Astrocyte (in vitro differentiated cells and primary cell): ENCODE measurements at places on chromosomes 11 and 22. TPM values are rescaled to one million over a fixed set of nuclear protein-coding genes. Genes with fewer than 3 reads are reported as not detected.

NRIP3 gene
- 9.8 and 11.6 TPM in 2 replicates for total RNA-seq

DNA sequence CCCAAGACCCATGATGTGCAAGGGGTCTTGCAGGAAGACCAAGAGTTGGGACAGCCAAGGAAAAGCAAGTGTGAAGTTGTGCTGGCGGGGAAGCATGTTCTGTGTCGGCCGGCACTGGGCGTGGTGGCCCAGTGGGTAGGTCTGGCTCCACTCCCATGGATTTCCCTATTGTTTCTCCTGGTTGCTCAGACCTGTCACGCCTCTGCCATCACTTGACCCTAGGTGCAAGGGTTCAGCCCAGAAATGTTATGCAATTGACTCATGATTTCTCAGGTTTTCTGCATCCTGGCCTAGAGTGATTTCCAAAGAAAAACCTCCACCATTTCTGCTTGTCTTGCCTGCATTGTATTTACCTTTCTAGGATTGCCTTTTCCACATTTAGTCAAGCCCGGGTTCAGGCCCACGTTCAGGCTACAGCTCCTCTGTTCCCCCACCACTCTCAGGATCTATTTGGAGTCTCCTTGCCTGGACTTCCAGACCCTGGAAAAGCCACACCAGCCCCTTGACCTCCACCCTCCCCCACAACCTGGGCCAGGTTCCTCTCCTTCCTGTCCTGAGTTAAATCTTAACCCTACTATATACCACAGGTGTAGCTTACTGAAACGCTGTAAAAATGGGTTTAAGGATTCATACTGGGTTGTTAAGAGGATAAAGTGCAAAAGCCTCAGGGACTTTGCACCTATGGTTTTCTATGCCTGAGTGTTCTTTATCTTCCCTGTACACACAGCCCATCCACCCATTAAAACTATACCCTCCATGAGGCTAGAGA is 17.5 kb upstream of the FOLR1 start:
- DNase-seq: no peak

GRCh38 chr11:5040876-5041275 is 5.5 kb upstream of the OR52J3 start:
- no peak for DNase-seq

PRG3 gene
- total RNA-seq: not detected in 2 replicates

GRCh38 chr11:10998674-10999073 is 140.8 kb upstream of the ZBED5 start:
- DNase-seq: no peak

CCDC81 gene
- 4.3 and 4.5 TPM in 2 replicates for total RNA-seq

APOBEC3C gene
- 32.5 and 37.0 TPM in 2 replicates for total RNA-seq

- DNase-seq: peak; percentile 78
Measured at GRCh38 chr11:103851166-103851651, 185.2 kb upstream of the DDI1 start.

DNA sequence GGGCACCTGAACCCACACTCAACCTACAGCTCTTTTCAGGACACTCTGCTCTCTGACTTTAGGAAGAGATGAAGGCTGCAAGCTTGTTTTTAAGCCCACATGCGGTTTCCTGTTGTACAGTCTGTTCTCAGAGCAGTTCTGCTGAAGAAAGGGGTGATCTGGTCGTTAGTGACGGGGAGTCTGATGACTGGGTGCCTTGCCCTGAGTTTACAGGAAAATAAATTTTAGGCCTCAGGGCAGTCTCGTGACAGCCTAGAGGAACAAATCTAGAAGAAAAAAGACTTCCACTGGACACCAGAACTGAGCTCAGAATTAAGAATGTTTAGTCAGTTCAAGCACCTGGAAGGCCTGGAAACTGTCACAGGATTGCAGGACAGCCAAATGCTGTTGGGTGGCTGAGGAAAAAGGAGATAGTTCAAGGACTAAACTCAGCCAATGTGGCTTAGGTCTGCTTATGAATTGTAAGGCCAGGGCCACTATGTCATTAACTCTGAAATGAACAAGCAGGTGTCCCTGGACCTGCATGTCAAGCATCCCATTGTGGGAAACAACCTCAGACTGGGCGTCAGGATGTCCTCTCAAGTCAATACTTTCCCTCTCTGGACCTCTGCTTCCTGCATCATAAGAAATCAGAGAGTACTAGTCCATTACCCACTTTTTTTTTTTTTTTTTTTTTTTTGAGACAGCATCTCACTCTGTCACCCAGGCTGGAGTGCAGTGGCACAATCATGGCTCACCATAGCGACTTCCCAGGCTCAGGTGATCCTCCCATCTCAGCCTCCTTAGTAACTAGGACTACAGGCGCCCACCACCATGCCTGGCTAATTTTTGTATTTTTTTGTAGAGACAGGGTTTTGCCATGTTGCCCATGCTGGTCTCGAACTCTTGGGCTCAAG is 5.7 kb downstream of the PIK3IP1 start:
- no peak for DNase-seq

- peak; percentile 31 for DNase-seq
Measured at GRCh38 chr22:30969532-30970355, 679 bp downstream of the TUG1 start.

CASP5 gene
- not detected in 2 replicates for total RNA-seq

DNA sequence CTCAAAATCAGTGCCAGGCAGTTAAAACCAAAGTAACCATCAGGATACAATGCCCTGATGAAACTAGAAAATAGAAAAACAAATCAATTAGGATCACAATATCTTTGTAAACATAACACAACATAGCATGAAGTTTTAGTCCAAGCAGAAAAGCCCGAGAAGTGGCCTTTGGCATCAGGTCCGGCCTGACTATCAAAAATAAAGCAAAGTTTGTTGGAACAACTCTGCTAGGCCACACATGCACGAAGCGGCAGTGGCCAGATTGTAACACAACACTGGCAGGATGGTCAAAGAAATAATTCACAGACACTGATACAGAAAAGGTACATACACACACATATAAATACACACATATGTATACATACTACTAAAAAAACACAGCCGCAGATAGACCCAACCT is 26.9 kb downstream of the CDON start:
- no peak for DNase-seq

OR6Q1 gene
- not detected in 2 replicates for total RNA-seq

RAB38 gene
- 3.2 TPM in 2 replicates for total RNA-seq

- no peak for DNase-seq
Measured at GRCh38 chr22:27494785-27495184, 306.8 kb downstream of the MN1 start.

GRCh38 chr22:19884954-19885751 is 30.5 kb upstream of the GNB1L start:
- no peak for DNase-seq

DERL3 gene
- total RNA-seq: 0.70 and 0.82 TPM in 2 replicates

DNA sequence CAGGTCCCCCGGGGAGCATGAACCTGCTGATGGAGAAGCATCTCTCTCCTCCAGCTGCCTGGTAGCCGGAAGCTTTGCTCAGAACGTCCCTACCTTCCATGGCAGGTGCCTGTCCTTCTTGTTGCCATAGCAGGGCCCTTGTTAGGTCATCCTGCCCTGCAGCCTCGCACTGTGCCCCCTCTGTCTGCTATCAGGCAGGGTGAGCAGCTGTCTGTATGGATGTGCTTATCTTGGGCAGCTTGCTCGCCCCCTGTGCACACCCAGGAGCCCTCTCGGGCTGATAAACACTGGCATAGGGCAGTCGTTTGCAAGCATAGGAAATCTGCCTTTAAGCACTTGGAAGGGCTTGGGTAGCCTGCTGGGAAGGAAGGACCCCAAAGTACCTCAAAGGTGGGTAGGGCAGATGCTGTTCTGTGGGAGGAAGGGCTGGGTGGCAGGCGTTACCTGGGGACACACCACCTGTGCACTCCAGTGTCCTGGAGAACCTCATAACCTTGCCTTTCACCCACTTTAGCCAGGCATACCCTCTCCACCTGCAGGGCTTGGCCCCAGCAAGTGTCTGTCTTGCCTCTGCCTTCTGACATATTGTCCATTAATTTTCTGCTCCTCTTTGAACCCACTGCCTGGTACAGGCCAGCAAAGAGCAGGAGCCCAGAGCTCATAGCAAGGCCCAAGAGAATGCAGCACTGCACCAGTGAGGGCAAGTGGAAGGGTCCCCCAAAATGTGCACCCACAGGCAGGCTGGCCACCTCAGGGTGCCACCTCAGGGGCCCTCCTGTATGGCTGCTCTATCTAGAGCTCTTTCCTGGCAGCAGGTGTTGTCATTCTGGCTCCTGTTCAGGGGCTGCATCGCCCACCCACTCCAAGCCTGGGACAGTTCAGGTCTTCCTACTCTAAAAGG is 8.0 kb upstream of the COMT start:
- DNase-seq: no peak

TEX54 gene
- not detected in 2 replicates for total RNA-seq

DNA sequence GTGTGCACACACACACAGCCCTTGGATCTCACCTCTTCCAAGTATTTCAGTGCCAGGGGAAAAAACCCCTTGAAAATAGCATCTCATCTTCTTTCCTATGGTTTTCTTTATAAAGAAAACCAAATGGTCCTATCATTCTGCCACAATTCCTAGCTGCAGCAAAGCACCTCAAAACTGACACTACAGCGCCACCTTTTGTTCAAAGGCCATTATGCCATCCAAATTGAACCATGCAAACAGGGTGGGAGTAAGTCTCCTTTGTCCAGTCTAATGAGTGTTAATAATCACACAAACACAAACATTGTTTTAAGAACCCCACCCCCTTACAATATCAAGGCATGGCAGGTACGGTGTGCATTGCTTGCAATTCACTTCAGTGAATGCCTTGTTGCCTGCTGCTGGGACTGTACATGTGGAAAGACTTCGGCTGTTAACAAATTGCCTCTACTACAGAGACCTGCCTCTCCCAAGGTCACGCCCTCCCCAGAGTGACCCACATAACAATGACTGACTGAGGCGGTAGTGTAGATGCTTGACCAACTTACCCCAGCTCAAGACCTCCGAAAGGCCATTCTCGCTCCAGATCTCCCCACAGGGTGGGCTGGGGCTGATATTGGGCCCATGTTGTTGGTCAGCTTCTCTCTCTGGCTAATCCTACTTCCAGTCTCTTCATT is 31.7 kb downstream of the FAM181B start:
- no peak for DNase-seq

DNA sequence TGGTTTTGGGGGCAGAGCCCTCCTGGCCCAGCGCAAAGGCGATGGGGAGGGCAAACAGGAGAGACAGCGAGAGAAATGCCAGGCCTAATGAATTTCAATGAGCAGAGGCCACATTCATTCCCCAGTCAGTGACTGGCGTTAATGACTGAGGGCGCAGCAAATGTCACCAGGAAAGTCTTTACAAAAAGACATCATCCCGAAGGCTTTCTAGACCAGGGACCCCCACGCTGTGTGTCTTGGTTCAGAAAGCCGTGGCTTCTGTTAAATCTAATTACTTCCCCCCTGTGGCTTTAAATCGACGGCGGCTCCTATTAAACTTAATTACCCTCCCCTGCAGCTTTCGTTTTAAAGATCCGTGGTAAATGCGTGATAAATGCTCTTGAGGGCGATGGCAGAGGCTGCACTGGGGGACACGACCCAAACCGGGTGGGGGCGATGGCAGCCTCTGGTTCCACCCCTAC is 1.6 kb upstream of the FGF19 start:
- no peak for DNase-seq

DNA sequence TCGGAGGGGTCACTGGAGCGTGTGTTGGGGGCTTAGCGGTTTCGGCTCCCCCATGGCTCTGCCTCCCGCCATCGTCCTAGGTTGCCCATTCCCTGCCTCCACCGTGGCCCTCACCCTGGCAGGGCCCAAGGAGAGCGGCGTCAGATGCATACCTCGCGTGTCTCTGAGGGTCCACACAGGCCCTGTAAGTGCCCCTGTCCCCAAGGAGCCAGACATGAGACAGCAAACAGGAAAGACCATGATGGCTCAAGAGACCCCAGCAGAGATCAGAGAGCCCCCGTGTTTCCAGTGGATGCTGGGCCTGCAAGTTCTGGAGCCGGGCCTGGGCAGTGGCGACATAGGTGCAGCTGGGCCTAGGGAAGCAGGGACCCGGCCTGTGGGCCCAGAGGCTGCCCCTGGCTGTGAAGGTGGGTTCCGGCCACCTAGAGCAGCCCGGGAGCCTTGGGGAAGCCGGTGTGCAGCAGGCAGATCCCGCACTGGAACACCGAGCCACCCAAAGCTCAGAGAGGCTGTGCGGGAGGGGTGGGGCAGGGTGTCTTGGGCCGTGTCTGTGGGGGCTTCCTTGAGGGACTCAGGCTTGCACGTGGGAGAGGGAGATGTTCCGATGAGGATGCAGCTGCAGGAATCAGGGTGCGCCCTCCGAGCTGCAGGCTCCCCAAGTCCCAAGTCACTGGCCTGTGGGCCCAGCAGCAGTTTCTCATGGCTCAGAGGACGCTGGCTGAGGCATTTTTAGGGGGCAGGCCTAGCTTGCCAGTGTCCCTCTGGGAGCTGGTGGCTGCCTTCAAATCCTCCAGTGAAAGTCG is 126.4 kb downstream of the KCNQ1OT1 start:
- DNase-seq: no peak

OR2D2 gene
- 0.39 TPM in 1 of 2 replicates, not detected in the other for total RNA-seq

DNA sequence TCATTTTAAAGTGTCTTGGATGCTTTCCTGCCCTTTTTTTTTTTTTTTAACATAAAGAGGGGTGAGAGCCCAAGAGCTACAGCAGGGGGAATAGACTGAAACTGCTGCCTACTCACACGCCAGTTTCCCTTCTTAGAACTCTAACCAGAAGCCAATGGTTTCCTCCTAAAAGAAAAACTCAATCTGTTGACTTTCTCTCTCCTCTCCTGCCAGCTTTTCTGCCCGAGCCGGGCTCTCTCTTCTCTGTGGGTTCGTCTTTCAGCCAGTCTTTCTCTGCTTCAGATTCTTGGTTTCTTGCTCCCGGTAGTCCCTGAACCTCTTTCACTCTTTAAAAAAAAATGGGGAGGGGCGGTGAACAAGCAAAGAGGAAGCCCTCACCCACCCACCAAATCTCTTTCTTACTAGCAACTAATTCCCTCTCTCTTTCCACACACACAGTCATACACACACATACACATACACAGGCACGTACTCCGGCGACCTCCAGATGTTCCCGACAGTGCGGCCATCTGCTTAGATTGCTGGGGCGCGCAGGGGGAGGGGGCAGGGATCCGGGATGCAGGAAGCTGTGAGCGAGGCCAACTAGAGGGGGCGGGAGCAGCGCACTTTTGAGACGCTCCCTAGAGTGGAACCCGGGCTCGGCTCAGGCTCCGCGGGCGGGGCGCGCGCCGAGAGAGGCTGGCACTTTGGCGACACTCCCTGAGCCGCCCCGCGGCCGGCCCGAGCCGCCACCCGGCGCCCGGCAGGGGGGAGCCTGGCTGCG is 444 bp upstream of the TSKU start:
- DNase-seq: peak; percentile 95

- no peak for DNase-seq
Measured at GRCh38 chr11:47378010-47378835, at the start of gene SPI1. SPI1 (minus strand) TSS chr11:47378547; CDS start chr11:47378353, 194 bp downstream.

GRCh38 chr22:46549971-46550641 is 12.7 kb upstream of the CELSR1 start:
- DNase-seq: no peak
